ENCODE measurements at places on chromosomes 2 and 18.

DNA sequence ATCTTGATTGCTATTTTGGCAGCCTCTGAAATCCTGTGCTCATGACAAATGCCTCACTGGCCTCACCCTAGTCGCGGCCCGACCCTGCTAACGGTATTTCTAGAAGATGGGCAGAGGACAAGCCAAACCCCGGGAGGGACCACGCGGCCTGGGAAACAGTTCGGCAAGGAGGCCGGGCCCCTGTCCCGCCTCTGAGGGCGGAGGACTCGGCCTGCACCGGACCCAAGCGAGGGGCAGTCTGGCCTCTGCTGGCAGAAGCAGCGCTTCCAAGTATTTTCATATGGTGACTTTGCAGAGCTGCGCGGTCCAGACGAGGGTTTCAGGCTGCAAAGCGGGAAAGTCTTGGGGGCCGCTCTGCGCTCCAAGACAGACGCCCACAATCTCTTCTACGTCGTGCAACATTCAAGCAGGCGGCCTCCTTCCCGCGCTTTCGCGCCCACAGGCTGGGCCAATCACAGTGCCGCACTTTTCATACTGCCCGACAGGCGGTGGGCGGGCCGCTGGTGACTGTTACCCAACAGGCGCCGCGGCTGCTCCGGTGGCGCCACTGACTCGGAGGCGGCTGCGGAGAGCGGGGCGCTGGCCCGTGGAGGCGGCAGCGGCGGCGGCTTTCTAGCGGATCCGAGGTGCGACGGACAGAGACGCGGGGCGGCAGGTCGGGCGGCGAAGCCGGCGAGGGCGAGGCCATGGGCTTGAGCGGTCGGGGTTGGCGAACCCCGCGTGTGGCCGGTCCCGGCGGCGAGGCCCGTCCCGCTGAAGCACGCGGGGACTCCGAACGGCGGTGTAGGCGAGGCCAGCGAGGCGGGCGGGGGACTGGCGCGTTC is at the start of gene RBM44:
Gene RBM44 (plus strand): TSS at position 544 of the 824 bp plus-strand sequence. CDS start 14,831 bp downstream, outside the sequence.
- DNase-seq, result no peak

GRCh38 chr18:49581371-49581770 is 19.5 kb downstream of the LIPG start:
- DNase-seq, result no peak

GRCh38 chr2:65057391-65058052 is 1.3 kb downstream of the CEP68 start:
- DNase-seq, result peak; percentile 28

DNA sequence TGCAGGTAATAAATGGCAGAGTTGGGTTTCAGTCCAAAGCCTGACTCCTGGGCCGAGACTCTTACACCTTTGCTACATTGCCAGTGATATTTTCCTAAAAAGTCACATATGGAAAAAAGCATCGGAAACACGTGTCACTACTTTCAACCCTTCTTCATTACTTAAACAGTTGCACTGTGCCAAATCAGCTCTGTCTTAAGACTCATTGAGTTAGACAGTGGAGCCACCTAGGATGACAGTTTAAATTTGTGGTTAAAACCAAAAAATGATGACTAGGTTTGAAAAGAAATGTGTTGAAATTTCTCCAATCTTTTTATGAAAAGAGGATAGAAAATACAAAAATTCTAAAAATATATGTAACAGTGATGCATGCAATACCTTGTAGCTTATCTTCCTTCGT is 97.5 kb downstream of the TMEM247 start:
- DNase-seq, result no peak

GRCh38 chr2:30250421-30250820 is 19.1 kb downstream of the LBH start:
- DNase-seq, result no peak

DNA sequence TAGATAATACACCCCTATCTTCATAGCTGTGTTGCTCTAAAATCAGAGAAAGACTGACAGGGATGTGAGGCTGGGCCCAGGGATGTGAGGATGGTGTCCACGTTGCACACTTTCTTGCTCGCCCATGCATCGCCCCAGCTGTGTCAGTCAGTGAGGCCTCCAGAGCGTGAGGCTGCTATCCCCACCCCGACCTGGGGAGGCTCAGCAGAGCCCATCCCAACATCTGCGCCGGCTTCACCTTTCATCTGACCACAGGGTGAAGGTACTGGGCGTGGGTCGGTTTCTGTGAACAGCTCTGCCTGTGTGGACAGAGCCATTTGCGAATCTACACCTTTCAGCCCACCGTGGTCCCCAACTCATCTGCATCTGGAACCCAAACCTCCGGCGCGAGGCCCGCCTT is 255.7 kb downstream of the HDAC4 start:
- DNase-seq, result no peak

All from stimulated activated CD8-positive, alpha-beta memory T cell treated with anti-CD3 and anti-CD28 coated beads, Interleukin-12 subunit alpha, Interleukin-12 subunit beta, amount 100 ng/mL, for 1 hour (primary cell).